ENCODE measurements at places on chromosomes 16 and 17.

- no peak for DNase-seq
These were observed 10.6 kb downstream of the CTRB1 start for GRCh38 chr16:75229172-75230031.

DNA sequence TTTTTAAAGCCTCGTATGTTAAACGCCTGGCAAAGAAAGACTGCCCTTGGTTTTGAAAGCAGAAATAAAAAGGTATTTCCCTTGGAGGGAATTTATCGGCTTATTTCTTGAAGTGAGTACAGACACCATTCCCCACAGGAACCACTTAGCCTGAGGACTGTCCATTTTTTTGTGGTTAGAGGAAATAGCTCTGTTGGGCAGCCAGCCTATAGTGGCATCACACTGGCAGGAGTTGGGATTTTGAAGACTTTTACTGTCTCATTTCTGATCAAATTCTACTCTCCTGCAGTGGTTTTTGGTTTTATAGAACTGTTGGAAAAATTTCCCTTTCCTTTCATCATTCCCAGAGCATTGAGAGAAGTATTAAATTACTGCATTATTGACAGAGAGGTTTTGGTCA is 34.1 kb upstream of the CDC6 start:
- no peak for DNase-seq

- no peak for DNase-seq
These were observed 45.3 kb downstream of the COX4I1 start for GRCh38 chr16:85844786-85845185.

- no peak for DNase-seq
These were observed 129.1 kb downstream of the FTO start for GRCh38 chr16:53832896-53833544.

GRCh38 chr16:22109258-22109898 is 17.0 kb downstream of the VWA3A start:
- no peak for DNase-seq

- no peak for DNase-seq
These were observed 1.4 kb downstream of the TLCD1 start for GRCh38 chr17:28724500-28725165.

DNA sequence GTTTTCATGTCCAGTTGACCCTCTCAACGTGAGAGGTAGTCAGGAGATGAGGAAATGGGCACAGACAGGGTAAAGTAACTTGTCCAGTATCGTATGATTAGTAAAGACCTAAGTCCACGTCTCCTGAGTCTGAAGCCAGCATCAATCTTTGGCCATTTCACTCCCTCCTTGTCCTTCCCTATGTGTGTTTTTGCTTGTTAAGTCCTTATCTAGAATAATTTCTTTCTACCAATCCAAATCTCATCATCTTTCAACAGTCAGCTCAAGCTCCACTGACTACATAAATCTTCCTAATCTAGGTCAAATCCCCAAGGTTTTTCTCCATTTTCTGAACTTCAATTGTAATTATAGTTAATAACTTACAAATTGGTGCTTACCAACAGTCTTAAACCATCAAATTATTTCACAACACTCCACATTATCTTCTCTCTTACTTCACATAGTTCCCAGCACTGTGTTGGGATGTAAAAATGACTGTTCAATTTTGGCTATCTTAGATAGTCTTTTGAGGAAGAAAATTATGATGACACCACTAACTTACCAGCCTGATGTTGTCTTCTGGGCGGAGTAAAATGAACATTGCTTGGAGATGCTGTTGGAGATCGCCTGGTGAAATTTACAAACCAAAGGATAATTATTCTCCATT is 72.3 kb upstream of the CORO6 start:
- DNase-seq, result no peak

DNA sequence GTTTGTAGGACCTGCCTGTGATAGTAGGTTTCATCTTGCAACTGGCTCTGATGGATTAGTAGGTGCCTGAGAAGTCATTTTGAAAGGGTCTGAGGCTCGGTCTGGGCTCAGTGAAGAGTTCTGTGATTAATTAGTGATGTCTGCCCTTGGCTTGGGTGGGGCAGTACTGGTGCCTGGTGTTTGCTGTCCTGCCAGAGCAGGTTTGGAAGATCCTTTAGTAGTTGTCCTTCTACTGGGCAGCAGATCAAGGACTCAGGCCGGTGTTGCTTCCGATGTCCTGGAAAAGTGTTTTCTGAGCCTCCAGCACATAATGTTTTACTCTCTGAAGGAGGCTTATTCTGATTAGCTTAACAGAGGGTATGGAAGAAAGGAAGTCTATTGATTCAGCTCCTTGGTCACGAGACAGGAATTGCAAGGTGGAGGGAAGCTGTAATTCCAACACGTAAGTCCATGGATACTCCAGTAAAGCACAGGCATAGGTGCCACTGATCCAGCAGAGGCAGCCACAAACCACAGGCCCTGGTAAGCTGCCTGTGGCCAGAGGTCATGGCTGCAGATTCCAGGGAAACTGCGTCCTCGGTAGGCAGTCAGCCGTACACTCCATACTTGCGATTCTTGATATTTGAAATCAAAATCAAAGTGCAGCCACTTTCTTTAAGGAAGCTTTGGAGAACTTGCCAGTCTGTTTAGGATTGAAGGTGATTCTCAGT is 18.7 kb downstream of the HLF start:
- DNase-seq, result no peak

DNA sequence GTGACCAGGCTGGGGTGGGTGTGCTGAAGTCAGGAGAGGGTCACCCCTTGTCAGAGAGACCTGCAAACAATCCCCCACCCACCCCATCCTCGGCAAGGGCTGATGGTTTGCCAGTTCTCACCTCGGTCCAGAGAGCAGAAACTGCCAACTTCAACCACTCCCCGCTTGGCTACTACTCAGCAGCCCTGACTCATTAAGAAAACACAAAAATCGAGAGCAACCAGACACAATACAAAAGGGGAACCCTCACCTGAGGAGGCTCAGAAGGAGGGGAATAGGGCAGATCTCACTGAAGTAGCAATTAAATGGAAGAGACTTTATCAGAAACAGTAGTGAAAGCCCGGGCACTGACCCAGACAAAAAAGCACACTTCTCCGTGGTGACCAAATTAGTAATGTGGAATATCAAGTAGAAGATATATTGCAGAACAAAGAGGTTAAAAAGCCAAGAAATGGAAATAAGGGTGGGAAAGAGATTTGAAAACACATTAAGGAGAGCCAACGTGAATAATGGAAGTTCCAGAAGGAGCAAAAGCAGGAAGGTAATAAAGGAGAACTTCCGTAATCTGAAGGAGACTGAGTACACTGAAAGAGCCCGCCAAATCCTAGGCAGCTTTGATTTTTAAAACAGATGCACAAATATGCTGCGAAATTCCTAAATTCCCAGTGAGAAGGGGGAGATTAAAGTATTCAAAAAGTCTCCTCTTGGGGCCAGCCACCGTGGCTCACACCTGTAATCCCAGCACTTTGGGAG is 23.6 kb downstream of the CENPV start:
- no peak for DNase-seq

DNA sequence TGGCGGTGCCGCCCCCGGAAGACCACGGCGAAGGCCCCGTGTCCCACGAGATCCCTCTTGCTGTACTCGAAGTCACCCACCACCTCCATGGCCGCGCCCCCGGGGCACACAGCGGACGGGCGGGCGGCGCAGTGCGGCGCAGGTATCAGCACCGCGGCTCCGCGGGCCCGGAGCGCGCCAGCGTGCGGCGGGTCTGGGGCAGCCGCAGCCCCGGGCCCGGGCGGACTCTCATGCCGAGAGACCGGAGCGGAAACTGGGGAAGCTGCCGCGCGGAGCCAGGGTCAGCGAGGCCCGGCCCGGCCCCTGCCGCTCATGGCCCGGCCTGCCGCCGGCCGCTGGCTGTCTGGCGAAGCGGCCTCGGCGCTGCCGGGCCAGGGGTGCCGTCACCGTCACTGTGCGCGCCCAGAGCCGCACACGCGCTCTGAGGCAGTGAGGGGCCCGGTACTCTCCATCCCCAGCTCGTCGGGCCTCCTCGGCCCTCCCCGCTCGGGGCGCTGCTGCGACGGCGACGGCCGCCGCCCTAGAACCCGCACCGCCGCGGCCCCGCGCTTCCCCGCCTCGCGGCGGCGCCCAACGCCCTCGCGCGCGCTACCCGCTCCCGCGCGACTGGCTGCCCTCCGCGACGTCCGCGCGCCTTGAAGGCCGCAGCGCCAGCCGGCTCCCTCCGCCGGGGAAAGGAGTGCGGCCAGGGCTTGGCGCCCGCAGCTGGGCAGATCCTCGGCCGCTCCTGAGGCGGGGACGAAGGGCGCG is at the start of gene ULK2:
Gene ULK2 (minus strand): TSS at position 608 of the 750 bp plus-strand sequence. CDS start 519 bp downstream, at position 89.
- DNase-seq, result peak; percentile 46

DNA sequence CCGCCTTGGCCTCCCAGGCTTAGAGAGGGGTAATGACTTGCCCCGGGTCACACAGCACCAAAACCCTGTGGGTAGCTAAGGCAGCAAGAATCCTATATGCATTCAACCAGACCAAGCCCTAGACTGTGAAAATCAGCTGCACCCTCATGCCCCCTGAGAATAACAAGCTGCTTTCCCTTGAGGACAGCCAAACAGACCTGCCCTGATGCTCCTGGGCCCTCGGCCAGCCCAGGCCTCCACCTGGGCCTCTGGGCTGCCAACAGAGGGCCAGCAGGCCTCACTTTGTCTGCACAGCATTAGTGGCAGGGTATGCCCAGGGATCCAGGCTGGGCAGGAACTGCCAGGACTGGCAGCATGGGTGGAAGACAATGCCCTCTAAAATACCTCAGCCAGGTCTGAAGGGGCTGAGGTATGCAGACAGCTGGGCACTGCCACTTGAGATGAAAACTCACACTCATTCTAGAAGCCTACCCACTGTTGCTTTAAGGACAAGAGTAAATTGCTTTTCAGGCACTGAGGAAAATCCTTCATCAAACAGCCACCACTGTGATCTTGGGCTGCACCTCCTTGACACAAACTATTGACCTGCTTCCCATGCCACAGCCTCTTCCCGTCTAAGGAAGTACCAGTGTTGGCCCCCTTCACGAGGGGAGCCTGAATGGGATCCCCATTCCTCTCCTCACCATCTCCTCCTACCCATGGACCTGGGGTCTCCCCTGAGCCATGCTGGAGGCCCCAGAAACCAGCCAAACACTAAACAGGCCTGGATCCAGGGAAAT is 8.8 kb downstream of the ST3GAL2 start:
- no peak for DNase-seq

GRCh38 chr16:87321336-87322107 is 4.3 kb upstream of the C16orf95 start:
- DNase-seq, result no peak

DNA sequence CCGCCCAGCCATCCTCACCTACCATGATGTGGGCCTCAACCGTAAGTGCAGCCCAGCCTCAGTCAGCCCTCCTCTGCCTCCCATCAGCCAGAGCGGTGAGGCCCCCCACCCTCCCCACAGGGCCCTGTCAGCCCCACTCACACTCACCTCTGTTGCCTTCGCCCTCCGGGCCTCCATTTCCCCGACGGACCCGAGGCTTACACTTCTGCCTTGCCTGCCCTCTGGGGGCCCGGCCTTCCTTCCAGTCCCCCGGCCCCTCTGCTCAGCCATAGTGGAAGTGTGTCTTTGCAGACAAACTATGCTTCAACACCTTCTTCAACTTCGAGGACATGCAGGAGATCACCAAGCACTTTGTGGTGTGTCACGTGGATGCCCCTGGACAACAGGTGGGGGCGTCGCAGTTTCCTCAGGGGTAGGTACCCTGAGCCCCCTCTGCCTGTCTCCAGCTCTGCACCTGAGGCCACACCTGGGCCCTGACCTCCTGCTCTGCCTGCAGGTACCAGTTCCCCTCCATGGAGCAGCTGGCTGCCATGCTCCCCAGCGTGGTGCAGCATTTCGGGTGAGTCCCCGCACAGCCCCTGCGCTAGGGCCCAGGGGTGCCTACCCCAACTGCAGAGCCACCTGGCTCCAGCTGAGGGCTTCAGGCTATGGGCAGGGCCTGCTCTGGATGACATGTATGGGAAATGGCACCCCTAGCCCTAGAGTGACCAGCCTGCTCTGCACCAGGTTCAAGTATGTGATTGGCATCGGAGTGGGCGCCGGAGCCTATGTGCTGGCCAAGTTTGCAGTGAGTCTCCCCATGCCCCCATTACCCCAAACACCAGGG is 4.1 kb downstream of the NDRG4 start:
- no peak for DNase-seq

DNA sequence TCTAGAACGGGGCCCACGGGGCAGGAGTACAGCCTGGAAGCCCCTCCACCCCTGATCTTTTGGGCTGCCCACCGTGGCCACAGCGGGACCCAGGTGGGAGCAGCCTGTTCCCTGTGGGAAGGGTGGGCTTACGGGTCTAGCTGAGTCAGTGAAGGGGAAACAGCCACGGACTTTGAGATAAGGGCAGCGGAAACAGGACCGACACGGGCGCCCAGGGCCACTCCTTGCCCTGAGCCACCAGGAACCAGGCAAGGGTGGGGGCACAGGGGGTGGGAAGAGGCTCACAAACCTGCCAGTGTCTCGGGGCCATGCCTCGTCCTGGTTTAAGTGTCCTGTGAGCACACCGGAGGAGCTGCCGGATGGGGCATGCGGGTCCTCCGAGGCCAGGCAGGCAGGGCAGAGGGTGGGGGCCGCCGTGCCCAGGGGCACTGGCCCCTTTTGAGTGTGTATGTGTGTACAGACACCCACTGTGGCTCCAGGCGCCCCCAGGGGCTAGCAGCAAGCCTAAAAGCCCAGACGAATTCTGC is 47.6 kb upstream of the PVALEF start:
- DNase-seq, result no peak

DNA sequence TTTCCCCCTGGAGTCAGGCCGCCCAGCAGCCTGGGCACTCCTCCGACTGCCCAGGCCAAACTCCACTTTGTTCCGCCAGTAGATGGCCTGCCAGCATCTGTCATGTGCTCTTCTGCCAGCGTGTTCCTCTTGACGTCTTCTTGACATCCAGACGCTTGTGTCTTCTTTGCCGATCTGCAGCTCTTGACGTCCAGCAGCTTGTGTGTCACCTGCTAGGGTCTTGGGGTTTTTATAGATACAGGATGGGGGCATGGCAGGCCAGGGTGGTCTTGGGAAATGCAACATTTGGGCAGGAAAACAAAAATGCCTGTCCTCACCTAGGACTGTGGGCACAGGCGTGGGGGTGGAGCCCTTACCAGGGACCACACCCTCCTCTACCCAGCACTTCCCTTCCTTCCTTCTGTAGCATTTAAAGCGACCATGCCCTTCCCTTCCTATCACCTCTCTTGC is 88.7 kb downstream of the BMERB1 start:
- DNase-seq, result no peak

GRCh38 chr17:17351901-17352781 is 49.0 kb downstream of the NT5M start:
- no peak for DNase-seq

DNA sequence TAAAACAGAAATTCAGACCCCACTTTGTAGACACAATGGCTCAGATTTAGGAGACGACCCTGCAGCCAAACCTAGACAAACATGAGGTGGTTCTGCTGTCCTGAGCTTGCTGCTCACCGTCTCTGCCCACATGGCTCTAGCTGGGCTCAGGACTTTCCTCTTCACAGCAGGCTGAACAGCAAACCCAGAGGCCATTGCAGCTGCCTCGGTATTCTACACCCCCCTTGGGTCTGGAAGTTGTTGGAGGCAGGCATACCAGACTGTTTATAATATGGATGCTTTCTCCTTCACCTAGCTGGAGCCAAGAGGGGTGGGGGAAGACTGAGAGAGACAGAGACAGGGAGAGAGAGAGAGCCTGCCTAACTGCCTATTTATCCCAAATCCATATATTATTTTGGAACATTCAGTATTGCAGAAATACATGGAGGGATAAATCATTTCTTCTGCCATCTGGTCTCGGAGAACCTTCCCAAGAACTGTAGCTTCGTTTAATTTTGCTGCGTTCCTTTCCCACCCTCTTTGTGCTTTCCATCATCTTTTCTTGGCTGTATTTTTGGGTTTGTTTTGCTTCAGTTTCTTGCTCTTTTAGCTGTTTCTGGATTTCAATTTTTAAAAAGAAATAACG is 628.2 kb upstream of the RBFOX1 start:
- DNase-seq, result no peak
